ENCODE measurements at places on chromosomes 13 and 19. TPM values are rescaled to one million over a fixed set of nuclear protein-coding genes. Genes with fewer than 3 reads are reported as not detected.

Gene IZUMO2
- total RNA-seq, result not detected

Gene SIGLEC5
- not detected for total RNA-seq

Gene CGB8
- total RNA-seq, result not detected

Gene PGLYRP2
- not detected for total RNA-seq

Gene MYH14
- not detected for total RNA-seq

Gene PDX1
- total RNA-seq, result not detected

Gene PTGER1
- 0.16 TPM for total RNA-seq

Gene LILRA6
- total RNA-seq, result not detected

Gene KLK2
- total RNA-seq, result not detected

Gene KL
- total RNA-seq, result 0.35 TPM

Gene NAPSA
- total RNA-seq, result 63.4 TPM

Gene RRAS
- 11.7 TPM for total RNA-seq

Gene SERPINE3
- not detected for total RNA-seq

Gene REEP6
- 2.7 TPM for total RNA-seq

All from activated CD4-positive, alpha-beta T cell treated with anti-CD3 and anti-CD28 coated beads for 36 hours (primary cell).